ENCODE measurements at places on chromosomes 6 and 20.

DNA sequence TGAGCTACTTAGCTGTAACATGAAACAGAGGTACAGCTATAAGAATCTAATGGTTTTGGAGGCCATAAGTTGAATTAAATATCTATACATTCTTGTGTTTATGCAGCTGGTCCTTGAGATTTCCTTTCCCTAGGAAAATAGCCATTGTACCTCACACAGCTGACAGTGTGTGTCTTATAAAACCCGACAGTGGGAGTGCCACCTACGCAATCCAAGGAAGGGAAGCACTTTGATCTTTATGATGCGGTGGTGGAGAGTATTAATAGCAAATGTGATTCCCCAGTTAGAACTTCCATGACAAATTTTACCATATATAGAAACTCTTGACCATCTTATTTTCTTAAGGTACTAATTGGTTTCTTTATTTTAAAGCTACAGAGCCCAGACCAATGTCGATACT lies 149.5 kb downstream of the TMEM200A start:
- DNase-seq, result no peak

DNA sequence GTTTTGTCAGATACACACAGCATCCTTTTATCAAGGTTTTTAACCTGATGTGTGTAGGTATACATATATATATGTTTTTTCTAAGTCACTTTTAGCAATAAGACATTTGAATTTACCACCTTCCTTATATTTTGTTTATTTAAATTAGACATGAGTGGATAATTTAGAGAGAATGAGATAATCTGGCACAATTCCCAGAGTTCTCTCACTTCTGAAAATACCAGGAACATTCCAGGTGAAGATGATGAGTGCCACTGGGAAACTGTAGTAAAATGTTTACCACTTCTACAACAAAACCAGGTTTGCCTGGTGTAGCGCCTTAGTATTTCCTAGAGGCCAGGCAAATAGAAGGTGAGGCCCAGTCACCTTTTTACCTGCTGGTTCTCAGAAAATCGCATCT lies 189.5 kb downstream of the TMEM242 start:
- DNase-seq, result no peak

GRCh38 chr20:492159-492558 lies 29.8 kb upstream of the TBC1D20 start:
- DNase-seq, result no peak

- DNase-seq, result no peak
Observed at GRCh38 chr6:142839686-142840040, 105.3 kb downstream of the HIVEP2 start.

- no peak for DNase-seq
Observed at GRCh38 chr6:57147401-57147800, 24.7 kb upstream of the BAG2 start.

DNA sequence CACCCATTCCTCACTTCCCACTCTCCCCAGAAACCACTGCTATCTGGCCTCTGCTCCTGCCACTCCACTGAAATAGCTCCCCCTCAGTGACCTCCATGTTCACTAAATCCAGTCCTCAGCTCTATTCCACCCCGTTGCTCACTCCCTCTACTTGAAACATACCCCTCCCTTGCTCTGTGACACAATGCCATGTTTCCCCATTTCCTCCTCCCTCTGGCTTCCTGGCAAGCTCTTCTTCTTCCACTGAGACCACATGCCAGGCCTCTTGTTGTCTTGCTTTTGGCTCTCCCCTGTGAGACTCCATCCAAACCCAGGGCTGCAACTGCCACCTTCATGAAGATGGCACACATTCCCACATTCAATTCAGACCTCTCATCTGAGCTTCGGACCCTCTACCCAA lies 13.9 kb downstream of the TMEM151B start:
- no peak for DNase-seq

DNA sequence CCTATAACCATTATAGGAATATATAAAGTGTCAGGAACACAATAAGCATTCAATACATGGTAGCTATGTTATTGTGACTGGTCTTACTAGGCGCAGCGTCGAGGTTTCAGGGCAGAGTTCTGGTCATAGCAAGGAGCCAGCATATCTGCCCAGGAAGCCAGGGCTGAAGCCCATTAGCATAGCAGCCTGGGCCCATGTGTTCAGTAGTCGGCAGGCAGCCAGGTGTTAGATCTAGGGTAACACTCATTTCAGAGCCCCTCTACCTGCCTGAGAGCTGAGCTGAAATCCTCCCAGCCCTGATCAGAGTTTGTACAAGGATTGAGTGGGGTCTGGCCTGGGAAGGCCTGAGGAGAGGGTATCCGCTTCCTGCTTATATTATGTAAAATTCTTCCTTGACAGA lies 32.1 kb downstream of the C20orf173 start:
- no peak for DNase-seq
